ENCODE measurements at places on chromosomes 2 and 18.

GRCh38 chr2:168732506-168732905 lies 69.9 kb upstream of the NOSTRIN start:
- DNase-seq = no peak

- peak; percentile 51 for DNase-seq
Observed at GRCh38 chr18:63511285-63511684, 30.9 kb upstream of the SERPINB12 start.

- DNase-seq = no peak
Observed at GRCh38 chr18:13502585-13502984, 223.8 kb downstream of the FAM210A start.

DNA sequence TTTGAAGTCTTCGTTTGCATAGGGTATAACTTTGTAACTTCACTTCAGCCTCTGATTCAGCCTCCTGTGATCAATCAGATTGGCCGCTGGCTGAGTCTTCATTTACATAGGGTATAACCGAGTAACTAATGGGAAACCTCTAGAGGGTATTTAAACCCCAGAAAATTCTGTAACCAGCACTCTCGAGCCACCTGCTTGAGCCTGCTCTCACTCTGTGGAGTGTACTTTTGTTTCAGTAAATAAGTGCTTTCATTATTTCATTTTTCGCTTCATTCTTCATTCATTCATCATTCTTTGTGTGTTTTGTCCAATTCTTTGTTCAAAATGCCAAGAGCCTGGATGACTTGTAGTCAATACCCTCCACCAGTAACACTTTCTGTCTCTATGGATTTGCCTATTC lies 56.4 kb downstream of the CCDC85A start:
- DNase-seq = no peak

GRCh38 chr2:235391921-235392615 lies 101.8 kb upstream of the AGAP1 start:
- no peak for DNase-seq

DNA sequence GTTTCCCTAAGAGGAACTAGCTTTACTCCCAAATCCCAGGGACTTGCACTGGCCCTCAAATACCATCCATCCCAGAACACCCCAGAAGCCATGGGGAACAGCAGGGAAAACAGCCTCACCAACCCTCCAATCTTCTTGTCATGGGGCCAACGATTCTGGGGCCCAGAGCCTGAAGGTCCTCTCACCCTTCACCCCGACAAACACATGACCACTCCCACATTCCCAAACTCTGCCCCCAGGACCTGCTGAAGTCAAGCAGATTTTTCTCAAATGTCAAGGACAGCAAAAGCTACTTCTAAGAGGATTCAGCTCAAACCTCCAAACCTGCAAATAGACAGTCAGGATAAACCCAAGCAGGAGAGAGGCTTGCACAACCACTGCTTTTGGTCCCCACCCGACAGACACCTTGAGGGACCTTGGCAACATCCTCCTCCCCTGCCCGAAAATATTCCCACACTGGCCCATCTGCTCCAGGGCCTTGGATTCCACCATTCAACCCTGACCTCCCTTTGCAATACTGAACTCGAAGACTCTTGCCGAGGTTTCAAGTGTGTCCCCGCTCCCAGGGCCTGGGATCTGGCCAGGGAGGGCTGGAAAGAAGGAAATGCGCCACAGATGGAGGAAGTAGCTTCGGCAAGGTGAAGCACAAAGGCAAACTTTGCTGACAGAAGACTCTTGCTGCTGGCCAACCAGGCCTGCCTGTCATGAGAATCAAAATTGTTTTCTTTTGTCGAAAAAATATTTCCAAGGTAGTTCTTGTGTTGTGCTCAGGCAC lies 143.3 kb downstream of the ZFP36L2 start:
- peak; percentile 41 for DNase-seq

- DNase-seq = peak; percentile 52
Observed at GRCh38 chr18:67926929-67927864, 410.7 kb upstream of the DSEL start.

- DNase-seq = no peak
Observed at GRCh38 chr2:9370746-9371145, 52.6 kb downstream of the ITGB1BP1 start.

GRCh38 chr2:215750763-215751162 lies 262.6 kb downstream of the MREG start:
- peak; percentile 45 for DNase-seq

DNA sequence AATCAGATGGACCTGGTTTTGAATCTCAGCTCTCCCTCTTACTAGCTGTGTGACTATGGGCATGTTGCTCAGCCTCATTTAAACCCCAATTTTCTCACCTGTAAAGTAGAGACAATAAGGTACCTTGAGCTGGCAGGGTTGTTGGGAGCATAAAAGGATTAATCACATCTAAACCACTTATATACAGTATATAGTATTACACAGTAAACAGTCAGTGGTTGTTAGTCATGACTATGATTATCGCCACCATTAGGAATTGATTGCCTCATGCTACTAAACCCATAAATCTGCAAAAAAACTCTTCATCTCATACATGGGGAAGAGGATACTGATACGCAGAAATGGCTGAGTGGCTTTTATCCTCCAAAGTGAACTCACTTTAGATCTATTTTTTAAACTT lies 65.8 kb downstream of the INO80D start:
- DNase-seq = no peak

DNA sequence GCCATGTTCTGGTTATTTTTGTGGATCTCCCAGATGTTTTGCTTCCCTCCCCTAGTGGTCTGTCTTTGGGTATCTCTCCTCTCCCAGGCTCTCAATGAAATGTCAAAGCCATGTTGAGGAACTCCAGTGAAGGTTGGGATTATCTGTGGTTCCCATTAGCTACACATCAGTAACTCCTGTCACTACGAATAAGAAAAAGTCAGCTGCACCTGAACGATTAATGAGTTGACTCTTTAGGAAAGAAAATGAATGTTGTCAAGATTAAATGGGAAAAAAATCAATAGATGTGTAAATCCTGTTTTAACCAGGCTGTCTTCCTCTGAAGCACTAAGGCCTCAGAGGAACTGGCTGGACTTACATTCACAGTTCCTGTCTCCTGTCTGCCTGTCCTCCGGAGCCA lies 94.0 kb upstream of the DAPL1 start:
- no peak for DNase-seq

GRCh38 chr2:62919041-62919440 lies 131.6 kb upstream of the OTX1 start:
- no peak for DNase-seq

GRCh38 chr18:12531749-12532148 lies 124.0 kb downstream of the PRELID3A start:
- DNase-seq = no peak

- no peak for DNase-seq
Observed at GRCh38 chr18:50937183-50937582, 30.7 kb upstream of the ELAC1 start.

DNA sequence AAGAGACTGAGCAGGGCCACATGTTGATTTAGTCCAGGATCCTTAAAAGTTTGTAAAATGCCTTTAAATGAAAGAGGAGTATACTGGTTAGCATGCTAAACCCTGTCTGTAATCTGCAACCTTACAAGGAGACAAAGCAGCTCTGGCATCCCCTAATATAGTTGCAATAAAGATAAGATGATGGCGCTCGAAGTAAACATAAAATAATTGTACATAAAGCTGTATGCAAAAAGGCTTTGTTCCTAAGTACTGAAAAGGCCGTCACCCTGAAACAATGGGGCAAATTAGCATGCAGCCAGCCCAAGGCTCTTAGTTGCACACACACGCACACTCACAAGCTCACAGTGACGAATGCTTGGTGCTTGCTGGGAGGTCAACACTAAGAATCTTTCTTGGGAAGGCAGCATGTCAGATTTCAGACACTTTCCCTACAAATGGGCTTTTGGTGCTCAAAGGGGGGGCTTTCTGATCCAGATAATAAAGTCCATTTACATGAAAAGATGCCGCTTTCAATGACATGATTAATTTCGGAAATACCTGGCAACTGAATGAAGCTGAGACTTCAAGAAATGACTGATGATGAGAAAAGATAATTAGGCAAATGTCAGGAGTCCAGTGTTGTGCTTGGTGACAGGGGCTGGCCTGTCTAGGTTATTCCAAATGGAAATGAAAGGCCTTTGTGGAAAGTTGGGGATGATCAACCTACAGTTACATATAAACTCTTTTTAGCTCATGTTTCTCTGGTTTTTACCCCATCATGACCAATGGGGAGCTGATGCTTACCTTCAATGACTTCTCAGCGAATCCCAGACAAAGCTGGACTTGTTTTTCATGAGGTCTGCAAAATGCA lies 370.3 kb downstream of the MEIS1 start:
- peak; percentile 41 for DNase-seq

DNA sequence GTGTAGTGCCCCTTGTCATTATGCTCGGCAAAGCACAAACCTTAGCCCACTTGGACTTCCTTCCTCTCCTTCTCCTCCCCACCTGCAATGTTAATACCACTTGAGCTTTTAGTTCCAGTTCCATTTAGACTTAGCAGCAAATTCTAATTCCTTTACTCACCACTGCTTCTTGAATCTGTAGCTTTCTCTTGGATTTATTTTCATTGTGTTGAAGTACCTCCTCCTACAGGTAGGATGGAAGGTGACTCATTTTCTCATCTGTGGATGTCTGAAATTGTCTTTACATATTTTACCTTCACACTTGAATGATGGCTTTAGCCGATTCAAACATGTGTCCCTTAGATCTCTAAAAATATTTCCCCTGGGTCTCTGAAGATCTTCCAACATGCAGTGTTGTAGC lies 32.8 kb upstream of the BIN1 start:
- DNase-seq = no peak

DNA sequence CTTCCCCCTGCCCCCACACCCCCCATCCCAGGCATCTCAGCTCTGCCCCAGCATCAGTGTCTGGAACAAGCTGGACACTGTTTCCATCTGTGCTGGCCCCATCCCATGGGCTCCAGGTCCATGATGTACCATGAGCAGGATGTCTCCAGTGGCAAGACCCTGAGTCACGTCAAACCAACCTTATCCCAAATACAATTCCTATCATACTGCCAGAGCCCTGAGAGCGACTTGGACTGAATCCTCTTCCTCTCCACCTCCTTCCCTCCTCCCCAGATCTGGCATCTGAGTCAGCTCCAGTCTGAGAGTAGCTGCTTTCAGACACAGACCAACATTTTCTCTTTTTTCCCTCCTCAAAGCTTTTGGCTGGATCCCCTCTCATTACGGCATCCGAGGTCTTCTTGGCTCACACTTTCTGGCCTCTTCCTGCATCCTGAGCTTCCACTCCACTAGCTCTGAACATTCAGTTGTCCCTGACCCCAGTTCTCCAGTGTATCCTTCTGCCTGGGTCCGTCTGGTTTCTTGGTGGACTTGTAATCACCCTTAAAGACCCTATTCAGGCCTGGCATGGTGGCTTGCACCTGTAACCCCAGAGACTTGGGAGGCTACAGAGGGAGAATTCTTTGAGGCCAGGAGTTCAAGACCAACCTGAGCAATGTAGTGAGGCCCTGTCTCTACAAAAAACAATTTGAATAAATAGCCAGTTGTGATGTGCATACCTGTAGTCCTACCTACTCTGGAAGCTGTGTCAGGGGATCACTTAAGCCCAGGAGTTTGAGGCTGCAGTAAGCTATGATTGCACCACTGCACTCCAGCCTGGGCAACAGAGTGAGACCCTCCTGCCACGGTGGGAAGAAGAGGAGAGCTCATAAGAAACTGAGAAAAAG lies 68.3 kb downstream of the ACKR3 start:
- DNase-seq = peak; percentile 68

- no peak for DNase-seq
Observed at GRCh38 chr18:58565021-58565420, 63.9 kb downstream of the ALPK2 start.

DNA sequence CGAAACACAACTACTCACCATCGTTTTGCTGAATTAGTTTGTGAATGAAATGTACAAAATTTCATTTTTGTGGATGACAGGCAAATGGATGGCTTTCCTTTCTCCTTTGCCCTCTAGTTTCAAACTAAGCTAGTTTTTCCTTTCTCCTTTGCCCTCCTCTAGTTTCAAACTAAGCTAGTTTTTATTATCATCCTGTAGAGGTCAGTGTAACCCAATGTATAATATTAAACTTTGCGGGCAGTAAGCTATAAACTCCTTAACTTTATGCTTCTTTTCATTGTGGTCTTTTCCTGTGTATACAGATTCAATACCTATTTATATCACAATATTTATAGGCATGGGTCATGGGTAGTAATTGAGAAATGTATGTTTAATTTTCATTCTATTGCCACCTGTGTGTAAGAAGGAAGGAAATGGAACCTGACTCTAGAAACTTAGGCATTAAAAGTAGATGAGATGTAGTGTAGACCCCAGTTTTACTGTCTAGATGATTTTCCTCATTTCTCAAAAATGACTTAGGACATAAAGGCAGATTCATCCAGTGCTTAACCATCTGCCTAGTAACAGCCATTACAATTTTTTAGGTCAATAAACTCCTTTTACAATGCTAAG lies 58.1 kb downstream of the MAP3K19 start:
- peak; percentile 21 for DNase-seq

- DNase-seq = peak; percentile 47
Observed at GRCh38 chr18:74625157-74625556, 27.5 kb downstream of the ZNF407 start.

GRCh38 chr2:80624062-80624461 lies 319.5 kb upstream of the LRRTM1 start:
- DNase-seq = no peak

- DNase-seq = no peak
Observed at GRCh38 chr2:39356922-39357639, 80.0 kb downstream of the MAP4K3 start.

DNA sequence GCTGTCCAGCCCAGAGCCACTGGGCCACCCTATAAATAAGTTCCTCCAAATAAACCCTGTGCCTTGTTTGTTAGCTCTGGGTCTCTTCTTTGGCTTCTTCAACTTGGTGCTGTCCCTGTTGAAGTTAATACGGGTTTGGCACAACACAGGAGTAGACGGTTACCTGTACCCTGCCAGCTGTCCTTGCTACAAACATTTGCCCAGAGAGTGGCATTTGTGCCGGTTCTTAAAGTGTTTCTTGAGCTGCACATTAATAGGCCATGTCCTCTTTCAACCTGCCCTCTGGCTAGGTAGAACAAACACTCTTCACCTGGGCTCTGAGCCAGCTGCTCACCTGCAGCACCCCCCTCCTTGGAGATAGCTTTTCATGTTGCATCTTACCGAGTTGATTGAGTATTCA lies 139.2 kb downstream of the NEDD4L start:
- DNase-seq = no peak

DNA sequence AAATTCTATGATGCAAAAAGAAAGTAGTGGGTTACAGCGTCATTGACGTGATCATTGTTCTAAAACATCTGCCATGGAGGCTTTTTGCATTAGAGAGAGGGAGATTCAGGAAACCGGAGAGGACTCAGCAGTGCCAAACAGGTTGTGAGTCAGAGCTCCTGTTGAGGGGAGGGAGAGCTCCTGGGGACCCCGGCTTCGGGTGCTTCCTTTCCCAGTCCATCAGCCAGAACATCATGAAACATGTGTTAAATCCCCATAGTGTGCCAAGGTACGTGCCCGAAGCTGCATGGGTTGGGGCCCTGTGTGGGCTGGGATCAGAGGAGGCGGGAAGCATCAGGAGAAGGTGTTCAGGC lies 791 bp upstream of the CYRIA start:
- DNase-seq = peak; percentile 45

- DNase-seq = peak; percentile 72
Observed at GRCh38 chr18:45617284-45617683, 2.0 kb downstream of the SLC14A2 start.

All from fibroblast of skin of abdomen (primary cell).